ENCODE measurements at places on chromosomes 7 and 10.
A peak's percentile ranks its signal among the peaks of the same experiment; 100 is the strongest.

DNA sequence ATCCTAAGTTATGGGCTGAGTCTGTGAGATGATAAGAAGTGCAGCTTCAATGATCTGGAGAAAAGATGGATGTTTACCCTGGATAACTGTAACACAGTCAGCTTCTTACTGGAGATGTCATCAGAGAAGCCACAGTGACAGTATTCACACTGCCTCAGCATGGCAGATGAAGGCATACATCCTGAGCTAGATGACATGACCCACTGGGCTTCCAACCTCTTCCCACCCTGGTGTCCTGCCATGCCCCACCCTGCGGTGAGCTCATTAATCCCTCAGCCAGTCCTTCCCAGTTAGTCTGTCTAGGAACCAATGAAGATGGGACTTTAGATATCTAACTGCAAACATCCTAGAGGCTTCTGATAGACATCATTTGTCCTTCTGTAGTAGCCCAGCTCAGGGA, 213.8 kb downstream of the TAX1BP1 start:
- no peak for DNase-seq

DNA sequence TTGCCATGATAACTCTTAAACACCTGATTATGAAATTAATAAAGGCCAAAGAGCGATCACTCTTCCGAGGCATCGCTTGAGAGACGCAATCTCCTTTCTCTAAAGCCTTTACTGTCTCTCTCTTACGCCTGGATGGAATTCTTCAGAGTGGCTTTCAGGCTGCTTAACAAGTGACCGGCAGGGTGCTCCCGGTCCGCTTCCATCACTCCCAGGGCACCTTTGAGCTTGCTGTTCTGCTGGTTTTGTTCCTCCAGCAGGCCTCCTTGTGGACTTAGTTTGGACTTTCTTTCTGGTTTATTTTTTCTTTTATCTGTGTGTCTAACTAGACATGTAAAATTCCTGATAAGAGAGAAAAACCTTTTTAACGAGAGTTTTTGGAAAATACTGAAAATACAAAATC, 60.9 kb downstream of the MRPL32 start:
- peak; percentile 3 for DNase-seq

- DNase-seq = no peak
These were observed 73.7 kb downstream of the ITIH5 start for GRCh38 chr10:7593063-7593462.

DNA sequence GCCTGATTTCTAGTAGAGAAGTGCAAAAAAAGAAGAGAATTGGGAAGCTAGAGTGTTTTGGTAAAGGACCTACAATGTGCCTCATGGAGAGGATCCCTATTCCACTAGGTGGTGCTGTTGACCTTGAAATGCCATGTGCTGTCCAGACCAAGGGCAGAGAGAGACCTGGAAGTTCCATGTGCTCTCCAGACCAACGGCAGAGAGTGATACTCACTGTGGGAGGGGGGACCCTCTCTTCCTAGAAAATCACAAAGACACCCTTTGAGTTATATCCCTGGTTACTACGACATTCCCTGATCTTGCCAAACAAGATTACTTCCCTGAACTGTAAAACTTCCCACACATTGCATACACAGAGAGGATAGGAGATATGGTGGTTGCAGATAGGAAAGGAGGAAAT, 212.7 kb upstream of the ZNF804B start:
- DNase-seq = no peak

- DNase-seq = no peak
These were observed 27.3 kb downstream of the FAM20C start for GRCh38 chr7:219581-220150.

GRCh38 chr7:95867309-95867708, 95.0 kb downstream of the DYNC1I1 start:
- no peak for DNase-seq

GRCh38 chr7:43004082-43004481, 71.9 kb downstream of the MRPL32 start:
- no peak for DNase-seq

DNA sequence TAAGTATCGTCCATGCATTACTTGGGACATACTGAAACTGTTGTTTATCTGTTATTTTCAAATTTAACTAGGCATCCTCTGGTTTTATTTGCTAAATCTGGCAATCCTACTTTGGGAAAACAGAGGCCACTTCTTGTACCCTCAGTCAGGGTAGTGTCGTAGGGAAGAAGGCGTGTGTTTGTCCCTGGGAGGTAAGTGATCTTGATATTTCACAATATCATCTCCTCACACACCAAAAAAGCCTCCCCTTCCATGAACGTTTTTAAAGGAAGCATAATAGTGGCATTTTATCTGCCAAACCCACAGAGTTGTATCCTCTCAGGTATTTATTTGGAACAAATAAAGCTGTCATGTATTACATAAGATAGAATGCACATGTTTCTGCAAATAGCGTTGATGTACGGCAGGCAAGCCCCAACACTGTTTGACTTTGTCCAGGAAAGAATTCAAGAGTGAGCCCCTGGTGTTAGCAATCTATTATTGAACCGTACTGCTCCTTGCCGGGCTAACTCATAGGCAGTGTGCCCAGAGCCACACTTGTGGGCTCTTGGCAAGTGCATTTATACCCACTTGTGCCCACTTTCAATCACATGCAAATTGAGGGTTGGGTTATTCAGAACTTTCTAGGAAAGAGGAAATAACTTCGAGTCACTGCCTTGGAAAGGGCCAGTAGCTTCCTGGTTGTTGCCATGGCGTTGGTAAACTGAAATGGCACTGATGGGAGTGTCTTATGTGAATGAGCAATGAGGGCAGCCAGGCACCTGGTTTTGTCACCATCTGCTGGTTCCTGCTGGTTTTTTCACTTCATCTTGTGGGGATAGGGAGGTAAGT, 266.0 kb downstream of the USP6NL start:
- DNase-seq = no peak

GRCh38 chr10:124650263-124650662, 93.9 kb downstream of the FAM53B start:
- no peak for DNase-seq

GRCh38 chr10:15088428-15089261, at the start of gene ACBD7:
Gene ACBD7 (minus strand): TSS chr10:15088776. CDS start chr10:15088728, 48 bp downstream.
- peak; percentile 78 for DNase-seq

DNA sequence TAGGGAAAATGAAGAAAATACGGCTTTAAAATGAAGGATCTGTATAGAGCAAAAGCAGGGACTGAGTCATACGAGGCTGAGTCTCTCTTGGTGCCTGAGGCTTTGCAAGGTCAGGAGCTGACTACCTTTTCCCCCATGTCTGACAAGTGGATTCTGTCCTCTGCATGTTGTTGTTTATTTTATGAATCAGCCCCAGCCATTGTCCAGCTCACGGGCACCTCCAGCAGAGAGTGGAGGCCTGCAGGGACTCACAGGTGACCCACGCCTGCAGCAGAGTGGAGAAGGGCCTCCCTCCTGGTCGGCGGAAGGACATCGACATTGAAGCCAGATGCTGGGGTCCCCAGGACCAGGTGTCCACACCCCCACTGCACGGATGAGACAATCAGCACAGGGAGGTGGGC, 233.9 kb downstream of the WDR37 start:
- DNase-seq = peak; percentile 6

GRCh38 chr10:28375399-28376354, 72.8 kb upstream of the MPP7 start:
- no peak for DNase-seq

DNA sequence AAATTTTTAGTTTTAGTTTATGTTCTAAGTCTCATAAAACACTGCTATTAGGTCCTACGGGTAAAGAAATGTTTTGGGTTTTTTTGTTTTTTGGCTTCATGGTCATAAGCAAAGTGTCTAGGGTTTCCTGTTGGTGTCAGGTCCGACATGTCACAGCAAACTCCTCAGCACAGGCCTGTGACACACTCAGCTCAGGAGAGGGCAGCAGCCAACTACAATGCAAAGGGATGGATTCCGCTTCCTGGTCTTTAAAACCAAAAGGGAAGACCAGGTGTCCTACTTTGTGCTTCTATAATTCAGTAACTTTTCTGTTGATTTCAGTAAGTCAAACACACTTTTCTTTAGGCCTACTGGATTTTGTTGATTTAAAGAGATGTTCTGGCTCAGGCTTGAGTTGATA, 83.8 kb upstream of the MACROH2A2 start:
- no peak for DNase-seq

DNA sequence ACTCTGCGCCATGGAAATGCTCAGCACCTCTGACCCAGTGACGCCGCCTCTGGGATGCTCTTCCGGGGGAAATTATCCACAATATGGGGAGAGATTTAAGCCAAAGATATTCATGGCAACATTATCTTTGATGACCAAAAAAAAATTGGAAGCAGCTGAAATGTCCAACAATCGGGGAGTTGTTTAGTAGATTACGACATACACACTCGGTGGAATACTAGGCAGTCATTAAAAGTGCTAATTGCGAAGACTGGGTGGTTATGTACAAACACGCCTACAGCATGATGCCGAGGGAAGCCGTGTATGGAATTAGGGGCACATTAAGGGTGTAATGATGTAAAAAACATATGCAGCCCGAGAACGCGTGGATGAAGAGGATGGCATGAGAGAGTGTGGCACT, 75.2 kb downstream of the UNCX start:
- DNase-seq = peak; percentile 11

GRCh38 chr7:1700086-1700485, 30.0 kb downstream of the ELFN1 start:
- DNase-seq = no peak

- DNase-seq = no peak
These were observed 9.5 kb downstream of the TACC2 start for GRCh38 chr10:121998462-121998861.

- no peak for DNase-seq
These were observed 54.8 kb downstream of the PLXNA4 start for GRCh38 chr7:132521423-132521822.

DNA sequence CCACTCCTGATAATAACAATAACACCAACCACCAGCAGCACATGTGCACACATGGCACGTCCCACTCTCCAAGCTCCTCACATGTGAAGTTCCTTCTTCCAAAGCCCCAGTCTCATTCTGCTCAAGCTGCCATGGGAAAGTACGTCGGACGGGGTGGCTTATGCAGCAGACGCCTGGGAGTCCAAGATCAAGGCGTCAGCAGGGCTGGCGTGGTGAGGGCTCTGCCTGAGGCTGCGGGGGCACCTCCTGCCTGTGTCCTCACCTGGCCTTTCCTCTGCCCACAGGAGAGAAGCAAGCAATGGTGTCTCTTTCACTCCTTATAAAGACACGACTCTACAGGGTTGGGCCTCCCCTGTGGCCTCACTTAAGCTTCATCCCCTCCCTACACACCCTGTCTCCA, 68.8 kb upstream of the INSIG1 start:
- no peak for DNase-seq

GRCh38 chr10:43225004-43225786, 41.7 kb downstream of the RASGEF1A start:
- DNase-seq = no peak

DNA sequence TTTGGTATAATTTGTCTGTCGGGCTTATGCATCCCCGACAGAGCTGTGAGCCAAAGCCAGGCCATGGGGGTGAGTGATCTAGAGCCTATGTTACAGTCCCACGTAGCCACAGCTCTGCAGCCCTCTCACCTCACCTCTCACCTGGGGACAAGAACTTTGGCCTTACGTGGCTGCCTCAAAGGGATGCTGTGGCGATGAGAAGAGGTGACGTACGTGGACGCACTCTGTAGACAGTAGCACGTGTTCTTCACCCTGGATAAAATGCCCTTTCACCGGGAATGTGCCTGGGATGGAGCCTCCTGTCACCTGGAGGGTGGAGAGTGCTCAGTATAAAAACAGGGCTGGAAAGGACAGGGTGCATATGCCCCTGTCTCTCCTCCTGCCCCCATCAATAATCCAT, 5.5 kb downstream of the HKDC1 start:
- no peak for DNase-seq

- no peak for DNase-seq
These were observed 506.7 kb downstream of the GLRX3 start for GRCh38 chr10:130642926-130643325.

DNA sequence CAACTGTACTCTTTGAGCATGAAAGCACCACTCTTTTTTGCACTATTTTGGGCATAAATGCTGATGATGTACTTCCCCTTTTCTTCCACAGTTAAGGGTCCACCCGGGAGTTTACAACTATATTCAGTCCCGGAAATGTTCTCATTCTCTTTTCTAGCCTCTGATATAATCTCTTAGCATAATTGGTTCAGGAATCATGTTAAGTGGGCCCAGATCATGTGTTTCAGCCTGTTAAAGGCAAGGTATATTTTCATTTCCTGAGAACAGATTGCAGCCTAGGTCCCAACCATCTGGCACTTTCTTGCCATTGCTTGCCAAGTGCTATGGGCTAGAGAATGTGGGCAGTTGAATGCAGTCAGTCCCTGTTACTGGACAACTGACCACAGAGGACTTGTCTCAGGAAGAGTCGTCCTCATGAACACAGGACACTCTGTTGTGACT, 111.4 kb upstream of the GLCCI1 start:
- no peak for DNase-seq

- no peak for DNase-seq
These were observed 2.9 kb downstream of the PITRM1 start for GRCh38 chr10:3169673-3170072.

DNA sequence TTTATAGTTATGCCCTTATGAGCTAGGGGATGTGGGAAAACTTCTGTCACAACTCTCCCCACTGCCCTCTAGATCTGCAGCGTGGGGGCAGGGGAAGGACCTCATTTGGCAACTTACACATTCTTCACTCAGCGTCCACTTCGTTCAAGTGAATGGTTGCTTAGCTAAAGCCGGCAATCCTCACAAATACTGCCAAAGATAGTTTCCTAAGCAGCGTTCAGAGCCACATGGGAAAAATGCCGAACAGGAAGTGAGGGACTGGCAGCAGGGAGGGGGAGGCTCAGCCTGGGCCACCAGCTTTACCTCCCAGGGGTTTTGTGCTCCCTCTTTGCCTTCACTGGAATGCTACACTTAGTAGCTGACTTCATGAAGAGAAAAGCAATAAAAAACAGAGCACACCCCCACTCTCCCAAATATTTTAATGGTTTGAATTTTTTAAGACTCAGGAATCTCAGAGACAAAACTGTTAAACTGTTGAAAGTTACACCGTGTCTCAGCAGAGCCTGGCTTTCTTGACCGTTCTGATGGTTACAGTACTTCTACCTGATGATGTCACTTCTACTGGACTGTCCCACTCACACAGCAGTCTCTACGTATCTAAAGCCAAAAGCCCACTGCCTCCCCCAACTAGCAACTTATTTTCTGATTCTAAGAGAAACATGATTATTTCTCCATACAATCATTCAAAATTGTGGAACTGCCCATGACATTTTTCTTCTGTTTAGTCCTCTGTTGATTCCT, 10.4 kb downstream of the GRM3 start:
- no peak for DNase-seq

DNA sequence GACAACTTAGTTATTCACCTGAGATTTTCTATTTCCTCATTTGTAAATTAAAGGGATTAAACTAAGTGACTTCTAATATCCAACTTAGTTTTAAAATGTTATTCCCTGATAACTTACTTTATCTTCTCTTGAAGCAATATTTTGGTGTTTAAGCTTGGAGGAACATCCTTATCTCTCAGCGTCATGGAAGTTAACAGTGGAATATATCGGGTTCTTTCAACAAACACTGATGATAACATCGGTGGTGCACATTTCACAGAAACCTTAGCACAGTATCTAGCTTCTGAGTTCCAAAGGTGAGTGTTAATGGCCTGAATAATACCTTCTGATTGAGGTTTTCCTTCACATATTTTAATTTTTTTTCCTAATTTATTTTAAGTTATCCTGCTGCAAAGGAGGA, 14.1 kb downstream of the HSPA14 start:
- no peak for DNase-seq

All from PC-9 (cell line).